Pancreas (tissue), 10 donors: ENCODE measurements at places on chromosomes 12 and 14. TPM values are rescaled to one million over a fixed set of nuclear protein-coding genes. Genes with fewer than 3 reads are reported as not detected.

DNA sequence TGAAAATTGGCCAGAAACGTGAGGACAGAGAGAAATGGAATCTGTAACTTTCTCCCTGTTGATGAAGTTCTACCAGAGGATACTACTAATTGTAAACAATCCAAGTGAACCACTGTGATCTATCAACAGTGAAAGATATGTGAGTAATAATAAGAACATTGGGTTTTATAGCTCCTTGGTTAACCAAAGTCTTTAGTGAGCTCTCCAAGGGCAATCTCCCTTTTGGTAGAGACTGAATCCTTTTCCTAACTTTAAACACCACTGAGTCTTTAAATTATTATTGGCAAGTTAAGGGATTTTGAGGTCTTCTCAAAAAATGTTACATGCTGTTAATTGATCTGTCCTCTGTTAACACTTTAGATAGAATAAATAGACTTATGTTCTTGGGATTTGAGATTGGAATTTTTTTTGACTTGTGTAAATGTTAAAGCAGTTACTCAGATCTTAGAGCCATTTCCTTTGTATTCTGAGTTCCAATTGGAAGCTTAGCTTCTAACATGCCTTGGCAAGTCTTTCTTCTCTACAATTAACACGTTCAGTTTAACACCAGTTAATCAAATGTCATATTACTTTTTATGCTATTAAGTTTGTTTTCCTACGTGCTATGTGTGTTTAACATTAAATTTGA lies 338.2 kb upstream of the DDHD1 start:
- DNase-seq = no peak
- no peak overlapping the region for H3K4me3 ChIP-seq
- no peak overlapping the region for H3K27ac ChIP-seq
- H3K36me3 ChIP-seq = no peaks in the 10 kb centered on the region
- H3K4me1 ChIP-seq = no peaks in the 10 kb centered on the region
- no peaks in the 10 kb centered on the region for H3K27me3 ChIP-seq

- no peaks in the 10 kb centered on the region for H3K27me3 ChIP-seq
- no peak overlapping the region for H3K4me3 ChIP-seq
- H3K36me3 ChIP-seq = no peaks in the 10 kb centered on the region
- no peak for DNase-seq
- no peak overlapping the region for H3K27ac ChIP-seq
Measured at GRCh38 chr14:36270191-36270590, 50.2 kb downstream of the MBIP start.

GRCh38 chr14:32311294-32312009 lies 17.6 kb upstream of the AKAP6 start:
- H3K4me1 ChIP-seq = no peaks in the 10 kb centered on the region
- H3K27ac ChIP-seq = no peak overlapping the region
- H3K36me3 ChIP-seq = no peaks in the 10 kb centered on the region
- no peak overlapping the region for H3K4me3 ChIP-seq

GRCh38 chr12:96136161-96136560 lies 58.0 kb upstream of the ELK3 start:
- H3K27me3 ChIP-seq = no peaks in the 10 kb centered on the region
- H3K36me3 ChIP-seq = no peaks in the 10 kb centered on the region
- no peak overlapping the region for H3K27ac ChIP-seq
- no peak overlapping the region for H3K4me3 ChIP-seq
- no peak for DNase-seq

DNA sequence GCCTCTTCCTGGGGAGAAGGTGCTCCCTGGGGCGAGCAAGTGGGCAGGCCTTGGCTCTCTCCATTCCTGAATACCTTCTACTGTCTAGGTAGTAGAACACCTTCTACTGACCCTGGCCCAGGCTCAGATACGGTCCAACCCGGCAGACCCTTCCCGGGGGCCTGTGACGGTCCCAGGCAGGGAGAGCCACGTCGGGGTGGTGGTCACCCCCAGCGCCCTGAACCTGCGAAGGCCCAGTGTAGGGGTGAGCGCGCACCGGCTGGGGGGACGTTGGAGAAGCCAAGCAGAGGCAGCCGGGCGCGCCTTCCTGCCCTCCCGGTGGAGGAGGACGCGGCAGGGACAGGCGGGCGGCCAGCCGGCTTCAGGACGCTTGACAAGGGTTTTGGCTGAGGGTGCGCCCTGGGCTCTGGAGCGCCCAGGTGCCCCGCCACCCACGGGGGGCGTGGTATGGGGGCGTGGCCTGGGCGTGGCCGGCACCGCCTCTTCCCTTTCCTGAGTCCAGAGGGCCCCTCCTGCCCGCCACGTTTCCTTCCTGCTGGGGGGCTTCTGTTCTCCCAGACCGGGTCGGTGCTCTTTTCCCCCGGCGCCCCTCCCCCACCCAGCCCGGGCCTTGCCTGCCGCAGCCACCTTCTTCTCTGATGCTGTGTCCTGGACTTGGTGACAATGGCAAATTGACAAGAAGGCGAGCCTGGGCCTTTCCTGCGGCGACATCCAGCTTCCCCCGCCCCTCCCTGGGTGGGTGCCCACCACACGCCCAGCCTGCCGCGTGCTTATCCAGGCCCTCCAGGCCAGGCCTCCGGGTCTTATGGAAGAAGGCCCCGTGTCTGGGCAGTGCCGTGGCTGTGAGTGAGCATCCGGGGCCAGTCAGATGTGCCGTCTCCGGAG lies 24.5 kb upstream of the PPP1R13B start:
- peak overlapping the region; percentile 35 for H3K4me3 ChIP-seq
- peak overlapping the region; percentile 71 for H3K27ac ChIP-seq
- peaks cover 20% of the 10 kb centered on the region for H3K4me1 ChIP-seq
- H3K36me3 ChIP-seq = no peaks in the 10 kb centered on the region
- H3K27me3 ChIP-seq = no peaks in the 10 kb centered on the region
- DNase-seq = peak; percentile 94

DNA sequence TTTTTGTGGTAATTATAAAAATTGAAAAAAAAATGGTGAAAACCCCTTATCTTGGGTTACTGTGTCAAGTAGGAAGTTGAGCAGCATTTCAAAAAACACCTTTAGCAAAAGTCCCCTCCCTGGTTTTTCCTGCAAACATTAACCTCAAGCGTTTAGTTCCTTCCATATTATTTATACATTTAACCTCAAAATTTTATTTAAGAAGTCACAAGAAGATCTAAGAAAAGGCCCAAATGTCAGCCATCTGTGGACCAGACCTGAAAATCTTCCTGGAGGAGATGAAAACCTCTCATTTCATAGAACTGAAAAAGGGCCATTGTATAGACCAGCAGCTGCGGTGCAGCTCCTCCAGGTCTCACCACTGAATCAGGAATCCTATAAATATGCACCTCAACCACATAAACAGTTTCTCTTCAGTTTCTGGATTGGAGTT lies 40.4 kb upstream of the BTG1 start:
- no peaks in the 10 kb centered on the region for H3K36me3 ChIP-seq
- H3K4me1 ChIP-seq = no peaks in the 10 kb centered on the region
- no peak overlapping the region for H3K27ac ChIP-seq
- no peaks in the 10 kb centered on the region for H3K27me3 ChIP-seq

DNA sequence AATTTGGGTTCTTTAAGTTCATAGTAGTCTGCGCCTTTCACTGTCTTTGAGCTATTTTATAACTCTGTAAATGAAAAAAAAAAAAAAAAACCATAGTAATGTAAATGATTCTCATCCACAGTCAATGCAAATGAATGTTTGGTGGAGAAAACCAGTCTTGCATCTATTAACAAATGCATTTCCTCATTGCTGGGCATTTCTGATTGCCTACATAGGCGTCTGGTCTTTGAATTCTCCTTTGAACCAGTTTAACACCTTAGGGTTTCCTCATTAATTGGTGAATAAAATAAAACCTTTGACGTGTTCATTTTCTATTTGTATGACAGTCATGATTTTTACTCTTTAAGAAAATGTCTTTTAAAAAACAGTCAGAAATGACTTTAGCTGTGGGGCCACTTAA lies 114.8 kb downstream of the C12orf75 start:
- no peaks in the 10 kb centered on the region for H3K4me1 ChIP-seq
- H3K36me3 ChIP-seq = no peaks in the 10 kb centered on the region
- no peaks in the 10 kb centered on the region for H3K27me3 ChIP-seq
- no peak overlapping the region for H3K27ac ChIP-seq
- no peak overlapping the region for H3K4me3 ChIP-seq

DNA sequence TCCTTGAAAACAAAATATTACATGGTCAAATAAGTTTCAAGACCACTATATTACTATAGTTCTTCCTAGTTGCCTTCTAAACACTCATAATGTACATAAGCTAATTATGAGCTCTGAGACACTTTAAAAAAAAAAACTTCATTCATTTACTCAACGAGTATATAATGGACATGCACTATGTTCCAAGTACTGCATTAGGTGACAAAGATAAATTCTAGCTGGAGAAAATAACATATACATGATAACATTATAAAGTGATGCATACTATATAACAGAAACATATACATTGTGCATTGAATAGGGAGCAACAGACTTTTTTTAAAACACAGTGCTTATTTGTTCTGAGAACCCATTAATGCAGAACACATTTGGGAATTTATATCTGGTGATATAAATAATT lies 202.3 kb downstream of the NELL2 start:
- no peak overlapping the region for H3K4me3 ChIP-seq
- H3K27ac ChIP-seq = no peak overlapping the region
- no peaks in the 10 kb centered on the region for H3K27me3 ChIP-seq
- no peaks in the 10 kb centered on the region for H3K4me1 ChIP-seq
- H3K36me3 ChIP-seq = no peaks in the 10 kb centered on the region

- H3K27ac ChIP-seq = no peak overlapping the region
- H3K4me3 ChIP-seq = no peak overlapping the region
- no peak for DNase-seq
- H3K4me1 ChIP-seq = no peaks in the 10 kb centered on the region
- no peaks in the 10 kb centered on the region for H3K27me3 ChIP-seq
Measured at GRCh38 chr12:2494486-2495192, 300.1 kb upstream of the FKBP4 start.

- H3K27ac ChIP-seq = peak overlapping the region; percentile 17
- H3K27me3 ChIP-seq = no peaks in the 10 kb centered on the region
- DNase-seq = no peak
- H3K4me1 ChIP-seq = peaks cover 9% of the 10 kb centered on the region
Measured at GRCh38 chr12:26150736-26151450, 26.1 kb upstream of the BHLHE41 start.

GRCh38 chr14:69855180-69855832 lies 23.9 kb upstream of the SMOC1 start:
- DNase-seq = no peak
- H3K4me1 ChIP-seq = no peaks in the 10 kb centered on the region
- no peaks in the 10 kb centered on the region for H3K27me3 ChIP-seq
- H3K4me3 ChIP-seq = no peak overlapping the region

DNA sequence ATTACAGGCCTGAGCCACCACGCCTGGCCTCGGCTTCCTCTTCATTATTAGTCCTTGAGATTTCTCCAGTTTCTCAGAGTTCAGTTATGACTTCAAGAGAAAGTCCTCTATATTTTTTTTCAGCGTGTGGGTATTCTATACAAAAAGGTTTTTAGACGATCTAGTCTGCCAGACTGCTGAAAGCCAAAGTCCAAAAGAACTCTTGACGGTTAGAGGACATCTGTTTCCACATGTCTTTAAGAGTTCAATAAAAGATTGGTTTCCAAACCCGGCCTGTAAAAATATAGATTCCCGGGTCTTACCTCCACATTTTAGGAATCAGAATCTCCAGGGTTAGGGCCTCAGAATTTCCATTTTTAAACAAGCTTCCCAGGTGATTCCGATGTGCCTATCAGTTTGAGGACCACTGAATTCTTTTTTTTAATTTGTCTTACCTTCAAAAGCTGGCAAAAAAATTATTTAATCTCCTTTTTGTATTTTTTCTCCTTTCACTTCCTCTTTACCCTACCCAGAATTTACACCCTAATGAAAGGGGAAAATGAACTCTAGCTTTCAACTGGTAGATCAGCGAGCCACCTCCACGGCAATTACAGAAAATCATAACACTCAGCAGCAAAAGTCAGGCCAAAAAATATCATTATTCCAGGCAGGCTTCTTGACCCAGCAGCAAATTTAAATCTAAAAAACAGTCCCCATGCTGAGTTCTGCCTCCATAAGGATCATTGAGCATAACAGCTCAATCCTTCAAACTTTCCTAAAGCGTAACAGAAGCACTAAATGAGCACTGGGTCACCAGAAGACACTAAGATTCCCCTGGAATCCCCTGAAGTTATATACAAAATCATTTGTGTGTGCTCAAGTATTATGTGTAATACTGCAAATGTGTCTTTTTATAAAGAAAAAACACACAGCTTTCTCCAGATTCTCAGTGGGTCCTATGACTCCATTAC lies 8.7 kb downstream of the NT5DC3 start:
- DNase-seq = no peak
- no peaks in the 10 kb centered on the region for H3K36me3 ChIP-seq
- no peaks in the 10 kb centered on the region for H3K4me1 ChIP-seq

- H3K4me3 ChIP-seq = no peak overlapping the region
- H3K36me3 ChIP-seq = no peaks in the 10 kb centered on the region
- no peaks in the 10 kb centered on the region for H3K4me1 ChIP-seq
- no peak overlapping the region for H3K27ac ChIP-seq
Measured at GRCh38 chr14:42192738-42193653, 586.3 kb downstream of the LRFN5 start.

DNA sequence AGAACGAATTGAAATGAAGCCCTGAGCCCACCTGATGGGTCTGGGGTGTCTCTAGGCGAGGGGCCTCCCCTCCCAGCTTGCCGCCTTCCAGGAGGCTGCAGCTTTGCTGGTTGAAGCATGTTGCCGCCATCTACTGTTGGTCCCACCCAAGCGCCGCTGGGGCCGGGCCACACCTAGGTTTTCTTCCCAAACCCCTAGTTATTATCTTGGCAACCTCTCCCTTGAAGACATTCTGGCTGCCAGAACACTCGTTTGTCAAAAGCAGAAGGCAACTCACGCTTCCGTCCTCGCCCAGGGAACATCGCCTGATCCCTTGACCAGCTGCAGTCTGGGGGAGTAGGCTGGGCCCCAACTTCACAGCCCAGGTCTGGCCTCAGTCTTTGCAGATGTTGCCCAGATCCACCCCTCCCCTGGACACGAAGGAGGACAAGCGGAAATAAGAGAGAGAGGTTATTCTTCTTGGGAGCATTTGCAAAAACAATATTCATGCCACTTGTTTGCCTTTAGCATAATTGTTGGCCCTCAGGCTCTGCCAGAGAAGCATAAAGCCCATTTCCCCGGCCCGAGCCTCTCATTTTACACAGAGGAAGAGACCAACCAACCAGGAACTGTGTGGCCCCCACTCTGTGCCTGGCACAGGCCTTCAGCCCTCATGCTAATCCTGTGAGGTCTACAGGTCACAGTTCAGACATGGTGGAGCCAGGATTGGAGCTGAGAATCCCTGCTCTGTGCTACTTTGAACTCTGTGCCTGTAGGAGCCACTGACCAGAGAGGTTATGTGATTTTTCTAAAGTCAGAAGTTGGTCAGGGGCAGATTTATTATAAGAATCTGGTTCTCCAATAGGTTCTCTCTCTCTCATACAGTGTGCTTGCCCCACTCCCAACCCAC lies 6.8 kb downstream of the EMP1 start:
- H3K27ac ChIP-seq = no peak overlapping the region
- H3K4me1 ChIP-seq = no peaks in the 10 kb centered on the region
- H3K36me3 ChIP-seq = no peaks in the 10 kb centered on the region
- no peak for DNase-seq

Gene CCDC184
- polyA plus RNA-seq = 3.1 TPM

Gene AQP2
- polyA plus RNA-seq = 0.31 TPM

Gene HELB
- polyA plus RNA-seq = 0.68 TPM

Gene TMEM132C
- polyA plus RNA-seq = 2.0 TPM

Gene CCDC177
- not detected for polyA plus RNA-seq
